NCI-H2081 (cell line): ENCODE measurements at places on chromosomes 6 and 20.

GRCh38 chr6:134707342-134708031, 242.4 kb downstream of the ALDH8A1 start:
- DNase-seq: no peak

DNA sequence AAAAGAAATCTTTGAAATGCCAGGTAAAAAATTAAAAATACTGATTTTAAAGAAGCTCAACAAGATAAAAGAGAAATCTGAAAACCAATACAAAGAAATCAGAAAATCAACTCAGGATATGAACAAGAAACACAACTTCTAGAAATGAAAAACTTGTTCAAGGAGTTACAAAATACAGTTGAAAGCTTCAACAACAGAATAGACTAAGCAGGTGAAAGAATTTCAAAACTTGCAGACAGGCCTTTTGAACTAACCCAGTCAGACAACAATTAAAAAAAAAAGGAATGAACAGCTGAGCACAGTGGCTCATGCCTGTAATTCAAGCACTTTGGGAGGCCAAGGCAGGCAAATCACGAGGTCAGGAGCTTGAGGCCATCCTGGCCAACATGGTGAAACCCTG, 57.8 kb downstream of the PDSS2 start:
- DNase-seq: no peak

DNA sequence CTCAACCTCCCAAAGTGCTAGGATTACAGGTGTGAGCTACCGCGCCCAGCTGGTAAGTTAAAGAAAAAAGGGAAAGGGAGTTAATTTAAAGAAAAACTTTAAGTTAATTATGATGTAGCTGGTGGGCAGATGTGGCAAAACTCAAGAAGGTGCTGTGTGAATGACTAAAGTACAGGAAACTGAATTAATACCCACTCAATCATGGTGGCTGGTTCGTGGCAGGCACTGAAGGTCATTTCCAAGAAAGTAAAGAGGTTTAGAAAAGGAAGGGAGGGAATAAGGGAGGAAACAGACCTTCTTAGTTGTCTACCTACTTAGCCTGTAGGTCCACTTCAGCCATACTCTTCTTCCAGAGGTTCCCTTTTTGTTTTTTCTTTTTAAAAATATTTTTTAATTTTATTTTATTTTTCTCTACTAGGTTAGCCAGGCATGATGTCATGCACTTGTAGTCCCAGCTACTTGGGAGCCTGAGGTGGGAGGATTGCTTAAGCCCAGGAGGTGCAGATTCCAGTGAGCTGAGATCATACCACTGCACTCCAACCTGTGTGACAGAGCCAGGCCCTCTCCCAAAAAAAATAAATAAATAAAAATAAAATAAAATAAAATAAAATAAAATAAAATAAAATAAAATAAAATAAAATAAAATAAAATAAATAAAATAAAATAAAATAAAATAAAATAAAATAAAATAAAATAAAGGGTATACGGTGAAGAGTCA, 11.9 kb upstream of the TGM3 start:
- no peak for DNase-seq

DNA sequence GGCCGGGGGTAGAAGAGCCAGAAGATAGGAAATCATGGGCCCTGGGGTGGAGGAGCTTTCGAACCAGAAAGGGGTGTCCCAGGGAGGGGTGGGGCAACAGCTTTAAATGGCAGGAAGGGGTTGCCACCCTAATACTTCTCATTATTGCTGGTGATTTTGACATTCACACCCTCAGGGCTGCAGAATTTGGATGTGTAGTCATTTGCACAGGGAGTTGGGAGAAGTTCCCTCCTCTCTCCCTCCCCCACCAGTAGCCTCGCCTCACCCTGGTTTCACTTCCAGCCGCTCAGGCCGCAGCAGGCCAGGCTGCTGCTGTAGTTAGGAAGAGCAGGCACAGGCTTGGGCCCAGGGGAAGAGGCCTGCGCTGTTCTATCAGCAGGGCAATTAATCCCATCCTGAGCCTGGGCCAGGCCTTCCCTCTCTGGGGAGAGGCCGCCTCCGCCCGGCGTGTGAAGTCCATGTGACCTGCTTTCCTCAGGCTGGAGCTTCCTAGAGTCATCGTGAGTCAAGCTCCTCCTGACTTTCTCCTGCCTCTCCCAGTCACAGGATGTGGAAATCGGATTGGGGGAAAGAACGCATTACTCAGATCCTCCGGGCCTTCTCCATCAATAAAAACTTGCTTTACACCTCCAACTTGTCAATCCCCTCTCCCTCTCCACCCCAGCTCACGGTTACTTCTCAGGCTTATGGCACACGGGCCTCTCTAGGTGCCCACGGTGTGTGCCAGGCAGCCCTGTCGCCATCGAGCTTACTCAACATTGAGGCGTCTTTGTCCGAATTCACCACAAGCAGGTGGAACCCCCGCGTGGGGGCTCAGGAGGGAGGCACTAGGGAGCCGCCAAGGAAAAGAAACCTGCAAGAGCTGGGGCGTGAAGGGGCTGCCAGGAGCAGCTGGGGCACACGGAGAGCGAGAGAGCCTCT, 7.8 kb downstream of the ADTRP start:
- DNase-seq: no peak

GRCh38 chr6:140684776-140685550, 1310.5 kb upstream of the CITED2 start:
- DNase-seq: peak; percentile 64

DNA sequence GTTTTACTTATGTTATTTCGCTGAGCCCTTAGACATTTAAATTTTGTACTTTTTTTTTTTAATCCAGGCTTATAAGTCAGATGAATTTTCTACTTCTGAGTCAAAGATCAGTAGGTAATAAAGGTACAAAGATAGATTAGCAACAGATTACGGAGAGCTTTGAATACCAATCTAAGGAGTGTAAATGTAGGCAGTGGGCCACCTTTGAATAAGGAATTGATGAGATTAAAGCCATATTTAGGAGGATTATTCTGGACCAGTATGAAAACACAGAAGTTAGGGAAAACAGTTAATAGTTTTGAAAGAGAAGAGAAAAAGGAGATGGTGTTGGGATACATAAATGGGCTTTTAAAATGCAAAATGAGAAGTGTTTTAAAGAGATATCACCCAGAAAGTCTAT, 117.6 kb downstream of the SLC16A10 start:
- DNase-seq: no peak

DNA sequence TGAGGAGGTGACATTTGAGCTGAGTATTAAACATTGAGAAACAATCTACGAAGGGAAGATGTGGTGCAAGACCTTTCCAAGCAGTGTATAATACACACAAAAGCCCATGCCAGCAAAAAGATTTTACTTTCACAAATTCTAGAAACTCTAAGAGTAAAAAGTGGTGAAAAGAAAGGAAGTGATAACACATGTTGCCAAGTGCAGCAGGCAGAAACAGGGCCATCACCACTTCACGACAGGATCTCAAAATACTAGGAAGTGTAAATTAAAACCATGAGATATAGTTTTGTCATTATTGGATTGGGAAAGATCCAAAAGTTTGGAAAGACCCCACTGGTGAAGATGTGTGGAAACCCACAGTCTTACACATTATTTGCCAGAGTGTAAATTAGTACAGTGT, 1.7 kb upstream of the ENTPD6 start:
- no peak for DNase-seq

GRCh38 chr6:142459271-142459670, 157.5 kb downstream of the ADGRG6 start:
- no peak for DNase-seq

DNA sequence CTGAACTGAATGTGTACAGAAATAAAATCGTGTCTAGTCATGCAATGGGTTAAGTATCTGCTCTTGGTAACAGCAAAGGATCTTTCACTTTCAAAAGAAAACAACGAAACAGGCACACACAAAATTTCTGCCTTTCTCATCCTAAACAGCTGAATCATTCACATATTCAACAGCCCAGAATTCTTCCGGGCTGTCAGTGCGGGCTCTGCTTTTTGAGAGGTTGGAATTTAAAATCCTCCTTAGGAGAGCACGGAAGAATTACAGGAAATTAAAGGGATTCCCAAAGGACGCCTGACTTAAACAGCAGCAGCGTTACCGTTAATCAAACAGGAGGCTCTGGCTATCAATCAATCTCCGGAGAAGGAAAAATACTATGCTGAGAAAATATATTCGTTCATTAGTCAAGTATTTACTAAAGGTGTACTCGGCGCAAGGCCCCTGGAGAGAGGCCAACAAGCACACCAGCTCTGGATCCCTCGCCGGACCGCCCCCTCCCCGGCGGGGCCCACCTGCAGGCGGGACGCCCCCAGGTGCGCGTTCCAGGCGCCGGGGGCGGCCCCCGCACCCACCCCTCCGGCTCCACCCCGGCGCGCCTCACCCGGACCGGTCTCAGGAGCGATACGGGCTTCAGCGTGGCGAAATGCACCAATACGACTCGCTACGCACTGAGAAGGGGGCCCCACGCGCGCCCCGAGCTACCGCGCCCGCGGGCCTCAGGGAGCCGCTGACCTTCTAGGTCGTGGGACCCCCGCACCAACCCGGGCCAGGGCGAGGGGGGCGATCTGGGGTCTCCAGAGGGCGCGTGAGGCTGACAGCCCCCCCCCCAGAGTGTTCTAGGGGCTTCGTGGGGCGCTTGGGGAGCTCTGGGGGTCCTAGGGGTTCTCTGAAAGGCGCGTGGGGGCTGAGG, 1.0 kb downstream of the NAPB start:
- DNase-seq: peak; percentile 70

DNA sequence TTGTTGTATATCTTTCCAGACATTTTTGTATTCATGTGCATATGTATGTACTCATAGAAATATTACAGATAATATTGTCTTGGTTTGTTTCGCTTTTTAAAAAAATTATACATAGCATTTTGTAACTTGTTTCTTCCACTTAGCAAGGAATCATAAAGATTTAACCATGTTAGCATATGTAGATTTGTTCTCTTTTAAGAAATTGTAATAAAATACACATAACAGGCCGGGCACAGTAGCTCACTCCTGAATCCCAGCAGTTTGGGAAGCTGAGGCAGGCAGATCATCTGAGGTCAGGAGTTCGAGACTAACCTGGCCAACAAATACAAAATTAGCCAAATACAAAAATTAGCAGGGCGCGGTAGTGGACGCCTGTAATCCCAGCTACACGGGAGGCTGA, 44.4 kb upstream of the CSE1L start:
- DNase-seq: no peak

DNA sequence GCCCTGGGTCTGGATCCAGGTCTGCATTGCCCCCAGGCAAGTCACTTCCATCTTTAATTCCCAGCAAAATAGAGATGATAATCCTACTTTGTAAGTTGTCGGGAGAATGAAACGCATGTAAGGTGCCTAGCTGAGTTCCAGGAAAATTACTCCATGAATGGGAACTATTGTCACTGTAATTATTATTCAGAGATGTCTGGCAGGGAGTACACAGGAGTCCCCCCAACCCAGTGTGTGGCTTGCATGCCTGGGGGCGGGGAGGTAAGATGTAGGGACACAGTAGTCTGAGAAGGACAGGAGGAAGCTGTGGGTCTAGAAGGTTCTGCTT, 85.4 kb downstream of the CD40 start:
- no peak for DNase-seq

GRCh38 chr6:4885341-4885933, 109.2 kb downstream of the CDYL start:
- DNase-seq: no peak

GRCh38 chr6:166655713-166656229, 28.7 kb upstream of the RPS6KA2 start:
- DNase-seq: no peak

GRCh38 chr20:61805781-61806180, 259.9 kb downstream of the TAF4 start:
- no peak for DNase-seq

DNA sequence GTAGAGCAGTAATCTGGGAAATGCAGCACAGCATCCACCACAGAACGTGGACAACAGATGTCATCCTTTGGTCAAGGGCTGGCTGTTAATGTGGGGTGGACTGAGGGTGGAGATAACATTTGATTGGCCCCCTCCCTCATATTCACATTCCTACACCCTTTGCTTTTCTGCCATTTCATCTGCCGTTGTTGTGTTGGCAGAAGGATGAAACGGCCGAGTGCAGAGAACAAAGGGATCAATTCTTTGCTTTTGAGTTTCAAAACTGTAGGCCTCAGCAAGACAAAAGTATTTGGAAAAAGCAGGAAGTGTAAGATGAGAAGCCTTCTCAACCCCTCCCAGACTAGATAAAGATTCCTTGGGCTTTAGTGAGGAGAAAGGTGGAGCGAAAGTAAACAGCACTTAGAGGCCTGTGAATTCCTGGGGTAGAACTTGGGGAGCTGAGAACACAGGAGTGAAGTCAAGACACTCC, 74.2 kb upstream of the PHIP start:
- DNase-seq: no peak
